Foreskin keratinocyte (primary cell): ENCODE measurements at places on chromosomes 2 and 18.

DNA sequence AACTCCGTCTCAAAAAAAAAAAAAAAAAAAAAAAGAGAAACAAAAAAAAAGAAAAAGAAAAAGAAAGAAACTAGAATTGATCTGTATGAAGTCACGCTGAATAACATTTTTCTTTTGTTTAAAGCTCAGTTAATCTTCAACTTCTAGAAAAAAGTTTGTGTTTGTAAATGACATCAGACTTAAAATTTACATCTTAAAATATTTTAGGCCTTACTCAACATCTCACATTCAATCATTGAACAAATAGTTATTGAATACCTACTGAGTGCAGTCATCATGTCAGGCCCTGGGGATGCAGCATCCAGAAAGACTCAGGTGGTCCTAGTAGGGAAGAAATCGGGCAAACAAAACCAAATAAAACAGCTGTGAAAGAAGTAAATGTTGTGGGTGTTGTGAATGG lies 292.3 kb upstream of the FANCL start:
- DNase-seq: no peak

DNA sequence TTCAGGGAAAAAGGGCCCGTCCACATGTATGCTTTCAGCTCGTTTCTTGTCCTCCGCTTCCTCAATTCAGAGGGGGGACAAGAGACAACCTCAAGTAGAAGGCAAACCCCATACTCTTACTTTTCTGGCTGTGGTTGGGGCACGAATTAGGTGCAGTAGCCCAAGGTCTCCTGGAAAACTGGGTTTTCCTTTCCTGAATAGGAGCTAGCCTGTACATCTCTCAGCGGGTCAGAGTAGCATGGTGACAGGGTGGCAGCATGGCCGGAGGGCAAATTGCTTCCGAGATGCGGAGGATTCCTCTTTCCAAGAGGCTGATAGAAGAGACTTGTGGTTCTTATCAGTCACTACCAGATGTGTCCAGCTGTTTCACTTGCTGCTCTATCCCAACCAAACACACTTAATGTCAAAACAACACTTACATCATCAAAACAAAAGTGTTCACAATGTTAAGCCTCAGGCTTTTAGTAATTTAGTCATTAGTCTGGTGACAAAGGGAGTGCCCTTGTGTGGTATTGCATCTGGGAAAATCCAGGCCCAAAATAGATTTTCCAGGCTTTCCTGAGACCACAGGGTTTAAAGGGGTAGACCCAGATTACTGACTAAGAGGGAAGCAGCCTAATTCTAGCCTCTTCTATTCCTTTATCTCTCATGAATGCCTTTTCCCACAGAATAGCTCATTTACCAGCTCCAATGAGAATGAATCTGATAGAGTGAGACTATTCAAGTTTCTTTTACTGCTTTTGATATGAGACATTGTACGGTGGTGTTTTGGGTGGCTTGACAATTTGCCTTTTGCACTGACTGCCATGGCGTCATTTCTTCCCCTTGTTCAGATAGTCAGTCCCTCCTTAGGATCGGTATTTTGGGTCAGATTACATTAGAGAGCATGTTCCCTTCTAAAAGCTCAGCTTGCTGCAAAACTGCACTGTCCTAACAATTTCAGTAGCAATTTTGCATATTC lies 162.0 kb downstream of the LTBP1 start:
- DNase-seq: peak; percentile 41

GRCh38 chr2:172693037-172693436 lies 42.6 kb upstream of the RAPGEF4 start:
- DNase-seq: peak; percentile 91

GRCh38 chr2:199395311-199395710 lies 62.4 kb downstream of the SATB2 start:
- DNase-seq: no peak

DNA sequence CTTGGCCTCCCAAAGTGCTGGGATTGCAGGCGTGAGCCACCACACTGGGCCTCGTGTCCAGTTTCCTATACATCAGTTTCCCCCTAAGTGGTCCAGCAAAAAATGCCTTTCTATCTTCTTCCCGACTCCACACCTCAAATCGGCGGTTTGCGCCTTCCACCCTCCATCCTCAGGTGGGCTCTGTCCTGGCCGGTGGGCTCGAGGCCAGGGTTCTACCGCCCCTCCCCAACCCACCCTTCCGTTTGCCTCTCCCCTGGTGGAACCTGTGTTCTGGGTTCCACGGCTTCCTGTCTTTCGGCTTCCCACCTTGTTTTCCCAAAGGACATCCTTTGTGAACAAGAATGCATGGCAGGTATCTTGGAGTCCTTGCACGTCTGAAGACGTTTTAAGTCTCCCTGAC lies 104.4 kb downstream of the HS6ST1 start:
- no peak for DNase-seq

GRCh38 chr18:64119916-64120315 lies 29.0 kb downstream of the LINC00305 start:
- no peak for DNase-seq

- DNase-seq: no peak
These were observed 95.1 kb upstream of the GPC1 start for GRCh38 chr2:240340361-240340761.
